ENCODE measurements at places on chromosomes 5 and 9.

- no peak for DNase-seq
These were observed 61.5 kb downstream of the LNPEP start for GRCh38 chr5:96997265-96997859.

DNA sequence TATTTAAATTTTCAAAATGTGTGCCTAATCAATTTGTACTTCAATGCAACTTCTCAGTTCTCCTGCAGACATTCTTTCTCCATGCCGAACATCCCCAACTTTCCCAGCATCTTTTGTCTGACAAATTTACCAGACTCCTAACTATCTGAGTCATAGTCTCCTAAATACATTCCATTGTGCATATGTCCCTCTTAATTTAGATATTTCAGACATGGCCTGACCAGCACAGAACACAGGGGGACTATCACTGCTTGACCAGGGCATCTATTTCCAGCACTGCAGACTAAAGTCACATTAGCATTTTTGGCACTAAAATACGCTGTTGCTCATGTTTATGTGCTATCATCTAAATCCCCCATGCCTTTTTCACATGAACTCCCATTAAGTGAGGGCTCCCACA lies 71.9 kb downstream of the ITGA1 start:
- no peak for DNase-seq

DNA sequence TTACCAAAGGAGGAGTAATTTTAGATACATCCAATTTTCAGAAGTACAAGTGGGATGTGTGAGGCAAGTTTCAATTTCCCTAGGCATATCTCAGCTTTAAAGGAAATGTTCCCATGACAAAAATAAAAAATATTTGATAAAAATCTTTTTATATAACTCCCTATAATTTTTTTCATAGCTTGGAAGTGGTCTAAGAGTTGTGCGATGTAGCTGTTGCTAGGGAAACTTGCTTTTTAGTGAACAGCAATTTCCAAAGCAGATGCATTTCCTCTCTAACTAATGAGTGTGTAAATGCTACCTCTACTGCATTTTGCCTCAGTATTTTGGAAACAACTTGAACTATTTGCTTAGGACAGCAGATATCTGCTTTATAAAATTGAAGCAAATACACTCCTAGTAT lies 39.6 kb downstream of the MACIR start:
- DNase-seq: no peak

- no peak for DNase-seq
These were observed 145.8 kb downstream of the TMEM232 start for GRCh38 chr5:110580625-110581024.

DNA sequence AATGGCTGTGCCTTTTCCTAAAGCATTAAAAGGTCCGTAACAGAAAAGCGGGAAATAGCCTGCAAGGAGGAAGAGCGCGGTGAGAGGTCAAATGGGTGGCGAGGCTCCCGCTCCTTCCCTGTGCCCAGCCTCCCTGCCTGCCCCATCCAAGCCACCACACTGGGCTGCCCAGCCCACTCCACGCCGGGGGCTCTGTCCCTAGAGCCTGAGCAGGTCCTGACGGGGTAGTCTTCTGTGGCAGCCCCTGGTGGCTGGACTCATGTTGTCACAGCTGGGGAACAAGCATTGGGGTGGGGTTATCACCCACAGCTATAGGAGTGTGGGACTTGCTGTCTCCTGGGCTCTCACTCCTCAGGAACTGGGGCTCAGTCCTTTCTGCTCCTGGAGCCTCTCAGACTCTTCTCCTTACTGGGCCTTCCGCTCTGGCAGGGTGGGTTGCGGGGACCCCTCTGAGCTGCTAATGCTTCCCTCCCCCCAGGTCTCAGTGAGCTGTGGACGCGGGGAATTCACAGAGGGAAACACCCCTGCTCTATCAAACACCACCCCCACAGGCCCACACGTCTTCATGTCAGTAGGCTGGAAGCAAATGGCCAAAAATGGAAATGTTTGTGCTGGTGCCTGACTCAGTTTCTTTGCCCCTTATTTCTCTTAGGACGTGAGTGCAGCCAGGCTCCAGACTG lies 152.4 kb upstream of the PHYKPL start:
- no peak for DNase-seq

DNA sequence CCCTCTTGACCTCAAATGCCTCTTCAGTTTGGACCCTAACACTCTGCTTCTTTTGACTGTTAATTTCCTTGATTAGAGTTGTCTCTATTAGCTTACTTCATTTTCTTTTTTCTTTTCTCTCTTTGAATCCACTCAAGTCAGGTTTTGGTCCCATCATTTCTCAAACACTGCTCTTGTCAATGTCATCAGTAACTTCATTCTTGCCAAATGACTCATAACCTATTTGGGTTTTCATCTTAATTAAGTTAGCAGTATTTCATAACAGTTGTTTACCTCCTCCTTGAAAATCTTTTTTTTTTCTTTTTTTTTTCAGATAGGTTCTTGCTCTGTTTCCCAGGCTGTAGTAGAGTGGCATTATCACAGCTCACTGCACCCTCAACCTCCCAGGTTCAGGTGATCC lies 119.6 kb downstream of the PARP8 start:
- DNase-seq: no peak

DNA sequence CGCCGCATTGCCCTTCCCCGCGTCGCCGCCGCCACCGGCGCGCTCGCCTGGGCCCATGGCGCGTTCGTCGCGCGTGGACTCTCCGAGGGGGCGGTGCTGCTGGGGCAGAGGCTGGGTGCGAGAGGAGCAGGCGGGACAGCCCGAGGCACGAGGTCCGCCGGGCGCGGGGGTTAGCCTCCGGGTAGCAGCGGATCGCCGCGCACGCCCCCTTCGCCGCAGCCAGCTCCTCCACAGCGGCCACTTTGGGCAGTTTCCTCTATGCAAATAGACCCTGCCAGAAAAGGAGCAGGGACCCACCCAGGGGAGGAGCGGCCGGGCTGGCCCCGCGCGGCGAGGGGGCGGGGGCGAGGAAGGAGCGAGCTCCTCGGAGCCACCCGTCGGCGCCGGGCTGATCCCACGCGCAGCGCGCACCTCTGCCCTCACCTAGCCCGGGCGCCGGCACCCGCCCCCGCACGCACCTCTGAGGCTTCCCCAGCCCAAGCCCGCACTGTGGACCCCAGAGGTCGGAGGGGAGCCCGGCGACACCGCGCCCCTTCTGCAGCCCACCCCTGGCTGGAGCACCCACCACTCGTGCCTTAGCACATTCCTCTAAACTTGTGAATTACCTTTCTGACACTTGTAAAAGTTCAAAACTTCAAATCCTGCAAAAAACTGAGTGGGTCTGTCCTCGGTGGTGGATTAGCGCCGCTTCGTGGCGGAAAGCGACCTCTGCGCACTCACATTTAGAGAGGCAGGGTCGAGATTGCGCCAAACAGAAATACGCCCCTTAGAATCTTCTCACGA lies at the start of gene COL23A1:
Gene COL23A1, minus strand, starts transcription at position 253 of the 783 bp plus-strand sequence.
- DNase-seq: peak; percentile 78

DNA sequence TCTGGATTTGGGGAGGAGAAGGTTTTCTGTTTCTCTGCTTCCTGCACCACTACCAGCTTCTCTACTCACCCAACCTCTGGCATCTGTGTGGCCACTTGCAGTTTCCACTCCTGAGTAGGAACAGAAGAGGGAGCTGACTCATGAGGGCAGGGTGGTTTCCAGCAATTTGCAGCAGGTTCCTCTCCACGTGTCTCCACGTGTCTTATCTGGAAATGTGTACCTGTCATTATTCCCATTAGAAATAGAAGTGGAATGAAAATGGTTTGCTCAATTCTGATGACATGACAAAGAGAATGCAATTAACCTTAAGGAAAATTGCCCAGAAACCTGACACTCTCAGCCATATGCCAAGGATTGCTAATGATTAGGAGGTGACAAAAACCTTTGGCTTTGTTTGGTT lies 33.0 kb downstream of the EGFLAM start:
- no peak for DNase-seq

GRCh38 chr9:125579030-125579932 lies 127.7 kb downstream of the MAPKAP1 start:
- DNase-seq: no peak

GRCh38 chr9:14189146-14189545 lies 124.8 kb downstream of the NFIB start:
- DNase-seq: no peak

- DNase-seq: no peak
These were observed 9.7 kb downstream of the SCAI start for GRCh38 chr9:125133403-125134329.

GRCh38 chr9:110187126-110187525 lies 20.8 kb downstream of the C9orf152 start:
- no peak for DNase-seq

DNA sequence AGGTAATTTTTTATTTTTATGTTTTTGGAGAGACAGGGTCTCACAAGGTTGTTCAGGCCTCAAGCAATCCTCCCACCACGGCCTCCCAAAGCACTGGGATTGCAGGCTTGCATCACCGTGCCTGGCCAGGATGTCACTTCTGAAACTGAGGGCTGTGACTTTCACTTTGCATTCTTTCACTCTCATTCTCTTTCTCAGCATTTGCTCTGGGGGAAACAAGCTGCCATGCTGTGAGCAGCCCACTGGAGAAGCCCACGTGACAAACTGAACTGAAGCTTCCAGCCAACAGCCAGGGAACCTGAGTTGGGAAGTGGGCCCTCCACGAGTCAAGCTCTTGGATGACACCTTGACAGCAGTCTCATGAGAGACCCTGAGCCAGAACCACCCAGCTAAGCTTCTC lies 109.4 kb downstream of the C5orf15 start:
- peak; percentile 32 for DNase-seq

- DNase-seq: no peak
These were observed 53.6 kb downstream of the SEMA4D start for GRCh38 chr9:89444274-89444673.

GRCh38 chr5:19855931-19856330 lies 132.1 kb downstream of the CDH18 start:
- DNase-seq: no peak

GRCh38 chr5:14178671-14179211 lies 35.6 kb downstream of the TRIO start:
- no peak for DNase-seq

DNA sequence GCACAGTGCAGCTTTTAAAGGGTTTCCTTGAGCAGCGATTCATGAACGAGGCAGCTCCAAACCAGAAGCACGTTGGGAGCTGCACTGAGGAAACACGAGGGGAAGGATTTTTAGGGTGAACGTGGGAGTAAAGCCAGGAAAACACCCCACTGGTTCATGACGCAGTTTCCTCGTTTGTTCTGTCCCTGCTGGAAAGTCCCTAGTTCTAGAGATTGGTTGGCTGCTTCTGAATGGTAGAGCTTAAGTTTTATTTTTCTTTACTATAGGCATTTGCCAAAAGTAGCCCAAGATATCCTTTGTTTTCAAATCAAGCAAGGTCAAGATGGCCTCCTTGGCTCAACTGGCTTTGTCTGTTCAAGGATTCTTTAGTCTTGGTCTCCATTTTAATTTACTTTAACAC lies 116.5 kb upstream of the CACNA1B start:
- no peak for DNase-seq

- DNase-seq: no peak
These were observed 1.1 kb downstream of the NFIB start for GRCh38 chr9:14312719-14313377.

- no peak for DNase-seq
These were observed 25.0 kb upstream of the CCNH start for GRCh38 chr5:87437724-87438123.

DNA sequence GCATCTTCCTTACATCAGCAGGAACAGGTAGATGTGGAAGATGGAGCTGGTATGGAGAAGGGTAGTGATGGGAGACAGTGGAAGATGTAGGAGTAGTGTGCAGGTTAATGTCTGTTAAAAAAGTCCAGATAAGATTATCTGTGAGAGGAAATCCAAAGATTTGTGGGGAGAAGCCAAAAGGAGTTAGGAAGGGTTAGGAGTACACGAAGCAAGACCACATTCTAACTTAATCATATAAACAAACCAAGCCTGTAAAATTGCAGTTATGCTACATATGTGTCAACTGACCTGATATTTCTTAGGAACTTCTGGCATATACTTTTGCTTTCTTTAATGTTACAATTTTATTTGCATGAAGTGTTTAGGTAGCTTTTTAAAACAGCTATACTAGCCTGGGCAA lies 142.1 kb upstream of the DMRT1 start:
- DNase-seq: no peak

DNA sequence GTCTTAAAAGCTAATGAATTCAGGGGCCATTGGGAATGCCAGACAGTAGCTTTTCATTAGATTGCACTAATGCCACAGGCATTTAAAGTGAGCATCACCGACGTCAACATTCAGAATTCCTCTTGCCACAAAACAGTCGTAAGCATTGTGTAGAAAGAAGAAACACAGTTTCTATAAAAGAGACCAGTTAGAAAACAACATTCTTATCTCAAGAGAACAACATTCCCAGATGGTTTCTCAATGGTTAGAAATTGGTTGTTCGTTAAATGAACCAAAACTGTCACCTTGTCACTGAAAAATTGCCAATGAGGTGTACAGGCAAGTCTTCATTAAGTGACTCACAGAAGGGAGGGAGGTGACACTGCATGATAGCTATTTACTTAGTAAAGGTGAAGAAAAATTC lies 401.6 kb upstream of the PRR16 start:
- no peak for DNase-seq

DNA sequence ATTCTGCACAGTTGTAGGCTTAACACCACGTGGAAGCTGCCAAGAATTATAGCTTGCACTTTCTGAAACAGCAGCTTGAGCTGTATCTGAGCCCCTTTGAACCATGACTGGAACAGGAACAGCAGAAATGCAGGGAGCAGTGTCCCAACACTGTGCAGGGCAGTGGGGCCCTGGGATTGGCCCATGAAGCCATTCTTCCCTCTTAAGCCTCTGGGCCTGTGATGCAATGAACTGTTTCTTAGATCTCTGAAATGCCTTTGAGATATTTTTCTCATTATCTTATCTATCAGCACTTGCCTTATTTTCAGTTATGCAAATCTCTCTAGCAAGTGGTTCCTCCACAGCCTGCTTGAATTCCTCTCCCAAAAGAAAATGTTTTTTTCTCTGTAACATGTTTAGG lies 87.0 kb upstream of the MTAP start:
- no peak for DNase-seq

GRCh38 chr5:122559676-122560075 lies 215.2 kb upstream of the SNX2 start:
- no peak for DNase-seq

DNA sequence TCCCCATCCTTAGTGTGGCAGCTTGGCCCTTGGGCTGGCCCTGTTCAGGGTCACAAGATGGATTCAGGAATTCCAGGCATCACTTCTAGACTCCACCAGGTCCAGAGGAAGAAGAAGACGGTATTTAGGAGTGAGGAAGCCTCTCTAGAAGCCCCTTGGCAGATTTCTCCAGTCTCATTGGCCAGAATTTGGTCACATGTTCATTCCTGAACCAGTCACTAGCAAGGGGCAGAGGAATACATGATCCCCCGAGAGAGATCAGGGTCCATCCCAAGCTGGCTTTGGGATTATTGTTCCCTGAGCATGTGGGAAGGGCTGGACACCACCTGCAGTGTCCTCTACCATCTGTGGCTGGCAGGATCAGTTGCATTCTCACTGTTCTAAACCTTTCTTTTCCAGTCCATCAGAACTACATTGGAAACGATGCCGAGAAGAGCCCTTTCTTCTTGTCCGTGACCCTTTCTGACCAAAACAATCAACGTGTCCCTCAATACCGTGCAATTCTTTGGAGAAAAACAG lies 48.5 kb downstream of the GARNL3 start:
- no peak for DNase-seq

All from aorta (tissue), 5 donors.